ENCODE measurements at places on chromosomes 16 and 17.

DNA sequence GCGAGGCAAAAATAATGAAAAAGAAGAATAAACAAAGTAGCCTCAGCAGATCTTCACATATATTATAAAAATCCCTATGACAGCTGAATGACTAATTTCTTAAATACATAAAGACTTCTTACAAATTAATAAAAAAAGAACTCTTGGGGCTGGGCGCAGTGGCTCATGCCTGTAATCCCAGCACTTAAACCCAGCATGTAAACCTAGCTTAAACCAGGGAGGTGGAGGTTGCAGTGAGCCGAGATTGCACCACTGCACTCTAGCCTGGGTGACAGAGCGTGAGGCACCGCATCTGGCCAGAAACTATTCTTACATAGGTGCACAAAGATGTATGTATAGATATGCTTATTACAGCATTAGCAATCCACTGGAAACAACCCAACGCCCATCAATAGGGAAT lies 27.7 kb downstream of the C17orf100 start:
- DNase-seq = no peak

GRCh38 chr17:49217651-49218413 lies 7.3 kb downstream of the ABI3 start:
- no peak for DNase-seq

- DNase-seq = no peak
Measured at GRCh38 chr16:81241706-81242105, 3.2 kb downstream of the BCO1 start.

GRCh38 chr17:63930951-63931575 lies 1.1 kb downstream of the CD79B start:
- DNase-seq = no peak

GRCh38 chr17:52660692-52661091 lies 502.2 kb upstream of the CA10 start:
- DNase-seq = no peak

DNA sequence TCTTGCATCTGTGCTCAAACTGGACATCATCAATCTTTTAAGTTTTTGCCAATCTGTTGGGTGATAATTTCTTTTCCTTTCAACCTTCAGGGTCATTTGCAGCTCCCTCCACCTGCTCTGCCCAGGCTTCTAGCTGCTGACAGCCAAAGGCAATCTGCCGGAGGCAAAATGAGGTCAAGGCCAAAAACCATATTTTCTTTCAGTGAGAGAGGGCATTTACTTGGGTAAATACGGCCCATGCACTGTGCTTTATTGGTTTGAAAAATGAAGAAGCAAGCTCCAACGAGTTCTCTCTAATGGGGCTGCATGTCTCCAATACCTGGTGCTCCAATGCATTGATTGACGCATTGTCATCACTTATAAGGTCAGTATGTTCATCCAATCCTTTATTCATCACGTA lies 23.1 kb downstream of the RBFOX1 start:
- DNase-seq = no peak

DNA sequence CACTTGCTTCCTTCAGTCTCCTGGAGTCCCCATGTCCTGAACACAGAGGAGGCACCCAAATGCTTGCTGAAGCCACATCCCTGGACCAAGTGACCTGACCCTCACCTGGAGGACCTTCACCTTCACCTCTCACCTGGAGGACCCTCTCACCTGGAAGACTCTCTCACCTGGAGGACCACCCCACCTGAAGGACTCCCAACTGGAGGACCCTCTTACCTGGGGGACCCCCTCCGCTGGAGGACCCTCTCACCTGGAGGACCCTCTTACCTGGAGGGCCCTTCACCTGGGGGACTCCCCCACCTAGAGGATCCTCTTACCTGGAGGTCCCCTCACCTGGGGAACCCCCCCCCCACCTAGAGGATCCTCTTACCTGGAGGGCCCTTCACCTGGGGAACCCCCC lies 573 bp upstream of the CDK10 start:
- no peak for DNase-seq

DNA sequence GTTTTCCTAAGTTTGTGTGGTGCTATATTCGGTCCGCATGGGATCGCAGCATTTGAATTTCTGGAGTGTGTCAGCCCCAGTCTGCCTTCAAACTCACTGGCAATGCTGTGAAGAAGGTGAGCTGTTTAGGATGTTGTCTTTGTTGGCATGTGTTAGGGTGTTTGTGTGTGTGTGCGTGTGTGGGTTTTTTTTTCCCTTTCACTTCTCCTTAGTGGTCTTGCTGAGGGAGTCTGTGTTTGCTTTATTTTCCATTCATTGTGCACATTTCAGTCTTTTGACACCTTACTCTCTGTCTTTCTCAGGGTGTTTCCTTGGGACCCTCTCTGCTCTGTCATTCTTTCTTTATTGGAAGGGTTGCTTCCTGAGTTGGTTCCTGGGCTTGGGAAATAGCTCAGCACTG lies 27.7 kb upstream of the RBFOX1 start:
- no peak for DNase-seq

GRCh38 chr17:18143044-18143936 lies 34.7 kb downstream of the MYO15A start:
- DNase-seq = no peak

GRCh38 chr17:61469474-61469873 lies 17.3 kb downstream of the TBX4 start:
- DNase-seq = no peak

DNA sequence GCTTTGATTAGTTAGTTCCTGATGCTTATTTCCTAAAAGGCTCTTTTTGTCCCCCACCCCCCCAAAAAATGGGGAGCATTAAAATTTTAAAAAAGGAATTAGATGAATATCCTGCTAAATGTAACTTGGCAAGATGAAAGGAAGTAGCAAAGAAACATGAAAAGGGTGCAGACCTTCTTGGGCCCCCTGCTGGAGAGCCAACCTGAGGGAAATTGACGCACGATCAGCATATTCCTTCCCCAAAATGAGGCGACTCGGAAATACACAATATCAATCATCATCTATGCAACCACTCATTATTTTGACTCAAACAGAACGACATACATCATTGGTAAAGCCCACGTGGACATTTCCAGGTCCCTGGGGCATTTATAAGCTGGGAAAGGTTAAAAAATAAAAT lies 59.7 kb downstream of the GRIN2A start:
- no peak for DNase-seq

DNA sequence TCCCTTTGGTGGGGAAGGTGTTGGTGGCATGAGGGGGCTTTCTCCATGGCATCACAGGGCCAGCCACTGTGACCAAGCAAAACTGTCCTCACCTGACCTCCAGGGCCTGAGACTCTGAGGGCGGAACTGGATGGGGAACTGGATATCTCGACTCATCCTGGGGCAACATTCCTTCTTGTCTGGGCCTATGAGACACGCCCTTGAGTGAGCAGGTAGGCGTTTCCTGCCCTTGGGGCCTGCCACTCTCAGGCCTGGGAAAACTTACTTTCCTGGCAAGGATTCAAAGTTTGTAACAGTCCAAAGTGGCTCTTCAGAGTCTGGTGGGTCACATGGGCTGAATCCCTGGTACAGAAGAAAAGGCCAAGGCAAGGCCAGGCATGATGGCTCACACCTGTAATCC lies 9.6 kb downstream of the MT1X start:
- DNase-seq = no peak

DNA sequence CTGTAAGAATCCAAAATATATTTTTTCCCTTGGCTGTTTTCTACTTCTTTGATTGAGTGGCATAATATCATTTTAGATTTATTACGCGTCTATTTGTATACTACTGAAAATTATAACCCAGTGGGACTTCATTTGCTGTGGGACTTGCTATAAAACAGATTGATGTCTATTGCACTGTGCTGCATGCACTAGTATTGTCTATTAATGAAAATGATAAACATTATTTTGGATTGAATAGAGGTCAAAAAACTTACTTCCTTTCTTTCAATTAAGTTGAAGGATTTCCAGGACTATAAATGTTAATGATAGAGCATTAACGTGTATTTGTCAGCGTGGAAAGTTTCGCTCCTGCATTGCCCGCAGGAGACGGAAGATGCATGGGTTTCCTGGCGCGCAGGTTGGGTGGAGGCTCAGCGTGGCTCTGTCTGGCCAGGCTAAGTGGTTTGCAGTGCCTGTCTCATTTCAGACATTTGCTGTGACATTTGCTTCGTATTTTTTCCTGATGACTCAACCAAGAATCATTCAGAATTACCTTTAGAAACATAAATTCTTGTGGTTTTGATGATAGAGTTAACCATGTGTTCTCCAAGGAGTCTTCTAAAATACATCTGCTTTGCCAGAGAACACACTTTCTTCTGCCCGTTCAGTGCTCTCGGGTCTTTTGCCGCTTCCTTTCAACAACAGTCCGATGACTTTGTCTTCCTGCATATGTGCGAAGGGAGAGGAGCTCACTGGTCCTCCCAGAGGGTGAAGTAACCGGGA lies 216.7 kb downstream of the RPTOR start:
- peak; percentile 63 for DNase-seq

GRCh38 chr16:28185696-28186095 lies 26.1 kb downstream of the XPO6 start:
- DNase-seq = no peak

DNA sequence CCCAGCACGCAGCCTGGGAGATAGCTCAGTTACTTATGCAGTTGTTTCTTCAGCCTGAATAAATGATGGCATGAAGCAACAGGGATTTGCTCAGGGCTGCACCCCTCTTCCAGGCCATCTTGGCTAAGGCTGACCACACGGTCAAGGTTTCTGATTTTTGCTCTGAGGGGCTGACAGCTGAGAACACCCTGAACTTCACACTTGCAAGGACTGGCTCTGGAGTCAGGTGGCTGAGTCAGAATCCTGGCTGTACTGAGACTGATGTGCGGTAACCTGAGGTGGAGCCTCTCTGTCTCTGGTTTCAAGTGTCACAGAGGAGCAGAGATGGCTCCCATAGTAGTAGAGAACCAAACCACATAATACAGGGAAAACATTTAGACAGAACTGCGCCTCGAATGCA lies 4.8 kb downstream of the MTHFSD start:
- DNase-seq = no peak

GRCh38 chr17:77769215-77769614 lies 189.3 kb upstream of the TNRC6C start:
- peak; percentile 55 for DNase-seq

DNA sequence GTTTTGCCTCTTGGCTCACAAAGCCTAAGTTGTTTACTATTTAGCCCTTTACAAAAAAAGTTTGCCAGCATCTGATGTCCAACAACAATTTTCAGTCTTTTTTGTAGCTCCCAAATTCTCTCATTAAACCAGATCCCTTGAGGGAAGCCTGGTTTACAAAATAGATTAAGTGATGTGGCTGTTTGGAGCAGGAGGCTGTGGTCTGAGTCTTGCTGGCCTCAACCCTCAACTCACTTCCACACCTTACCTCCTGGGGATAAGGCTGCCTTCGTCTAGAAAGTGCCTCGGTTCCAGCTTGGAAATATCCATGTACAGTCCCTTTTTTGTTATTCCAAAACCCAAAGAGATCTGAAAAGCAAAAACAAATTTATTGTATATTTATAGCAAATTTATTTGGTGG lies 138.4 kb downstream of the WWOX start:
- no peak for DNase-seq

DNA sequence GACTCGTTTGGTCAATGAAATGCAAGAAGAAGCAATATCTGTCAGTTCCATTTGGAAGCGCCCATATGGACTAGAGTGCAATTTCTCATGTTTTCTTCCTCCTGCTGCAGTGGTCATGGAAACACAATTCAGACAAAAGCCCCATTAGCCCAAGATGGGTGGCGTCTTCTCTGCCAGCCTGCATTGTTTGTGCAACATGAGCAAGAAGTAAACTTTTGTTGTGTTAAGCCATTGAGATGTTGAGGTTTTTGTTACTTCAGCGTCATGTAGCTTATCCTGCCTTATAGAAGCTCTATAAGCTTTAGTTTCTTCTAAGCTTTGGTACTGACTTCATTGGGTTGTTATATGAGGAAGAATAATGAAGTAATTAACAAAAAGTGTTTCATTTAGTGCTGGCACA lies 137.4 kb downstream of the NPIPB5 start:
- DNase-seq = no peak

- no peak for DNase-seq
Measured at GRCh38 chr16:30882429-30883310, 11.2 kb downstream of the BCL7C start.

DNA sequence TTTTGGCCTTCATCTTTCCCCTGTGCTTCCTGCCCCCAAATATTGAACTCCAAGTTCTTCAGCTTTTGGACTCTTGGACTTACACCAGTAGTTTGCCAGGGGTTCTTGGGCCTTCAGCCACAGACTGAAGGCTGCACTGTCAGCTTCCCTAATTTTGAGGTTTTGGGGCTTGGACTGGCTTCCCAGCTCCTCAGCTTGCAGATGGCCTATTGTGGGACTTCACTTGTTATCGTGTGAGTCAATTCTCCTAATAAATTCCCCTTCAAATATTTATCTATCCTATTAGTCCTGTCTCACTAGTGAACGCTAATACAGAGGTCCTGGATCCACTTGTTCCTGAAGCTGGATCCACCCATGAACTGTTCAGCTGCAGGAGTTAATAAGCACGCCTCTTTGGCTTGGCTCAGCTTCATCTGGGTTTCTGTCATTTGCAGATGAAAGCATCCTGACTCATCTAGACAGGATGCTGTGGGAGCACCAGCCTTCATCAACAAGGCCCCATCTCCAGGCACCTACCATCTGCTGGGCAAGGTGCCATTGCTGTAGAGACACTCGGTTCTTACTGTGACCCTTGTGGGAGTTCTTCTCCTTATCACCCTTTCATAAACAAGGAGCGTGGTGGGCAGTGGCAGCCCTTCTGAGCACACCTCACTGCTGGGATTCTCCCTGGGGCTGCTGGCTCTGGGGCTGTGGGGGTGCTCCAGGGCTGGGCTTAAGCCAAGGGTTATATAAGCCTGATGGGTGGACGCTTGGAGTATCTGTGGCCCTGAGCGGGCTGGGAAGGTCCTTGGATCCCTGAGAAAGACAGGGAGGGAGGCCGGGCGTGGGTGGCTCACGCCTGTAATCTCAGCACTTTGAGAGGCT lies 23.1 kb downstream of the LAT start:
- DNase-seq = no peak

DNA sequence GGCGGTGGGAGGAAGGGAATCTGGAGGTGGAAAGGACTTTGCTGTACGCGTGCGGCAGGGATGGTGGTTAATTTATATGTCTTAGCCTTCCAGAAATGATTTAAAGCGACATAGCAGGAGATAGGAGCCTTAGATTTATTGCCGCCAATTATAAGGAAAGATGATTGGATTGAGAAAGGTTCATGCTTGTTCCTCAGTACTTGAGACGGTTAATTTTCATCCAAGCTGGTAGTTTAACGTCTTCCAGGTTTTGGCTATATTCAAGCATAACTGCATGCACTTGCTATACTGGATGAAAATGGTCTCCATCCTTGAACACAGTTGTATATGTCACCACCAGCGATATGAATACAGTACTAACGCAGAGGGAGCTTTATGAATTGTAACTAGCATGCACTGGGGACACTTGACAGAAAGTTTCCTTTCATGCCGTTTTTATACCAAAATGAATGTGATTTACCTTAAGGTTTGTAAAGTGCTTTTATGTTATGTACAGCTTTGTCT lies 610 bp upstream of the PEX12 start:
- DNase-seq = no peak
